ENCODE measurements at places on chromosomes 3 and 15.
A peak's percentile ranks its signal among the peaks of the same experiment; 100 is the strongest.

- peak; percentile 72 for DNase-seq
These were observed at the start of gene PLCH1 for GRCh38 chr3:155744626-155745324. PLCH1 (minus strand) TSS chr3:155745071; CDS start chr3:155704224, 40,847 bp downstream.

GRCh38 chr15:101121511-101122090 lies 130.2 kb downstream of the CHSY1 start:
- peak; percentile 49 for DNase-seq

DNA sequence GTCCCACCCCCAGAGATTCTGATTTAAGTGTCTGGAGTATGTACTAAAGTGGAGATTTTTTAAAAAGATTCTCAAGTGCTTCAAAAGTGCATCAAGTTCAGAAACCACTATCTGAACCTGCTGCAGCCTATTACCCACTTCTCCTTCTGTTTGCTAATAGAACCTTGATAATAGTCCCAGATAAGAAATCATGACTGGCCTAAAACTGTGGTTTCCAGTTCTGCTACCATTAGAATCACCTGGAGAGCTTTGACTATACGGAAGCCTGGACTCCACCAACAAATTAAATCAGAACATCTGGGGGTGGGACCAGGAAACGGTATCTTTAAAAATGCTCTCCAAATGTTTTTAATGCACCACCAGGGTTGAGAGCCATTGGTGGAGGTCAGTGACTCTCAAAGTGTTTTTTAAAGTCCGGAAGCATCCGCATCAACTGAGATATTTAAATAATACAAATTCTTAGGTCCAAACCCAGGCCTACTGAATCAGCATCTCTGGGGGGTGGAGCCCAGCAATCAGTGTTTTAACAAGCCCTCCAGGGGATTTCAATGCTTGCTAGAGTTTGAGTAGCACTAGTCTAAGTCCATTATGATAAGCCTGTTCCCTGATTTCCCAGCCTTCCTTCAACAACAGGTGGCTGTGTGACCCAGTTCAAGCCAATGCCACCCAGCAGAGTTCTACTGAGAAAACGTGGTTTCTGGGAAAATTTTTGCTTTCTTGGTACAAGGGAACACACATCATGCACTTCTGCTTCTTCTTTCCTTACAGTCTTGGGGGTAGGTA lies 45.4 kb upstream of the TIPARP start:
- no peak for DNase-seq

- peak; percentile 33 for DNase-seq
These were observed 1.8 kb upstream of the ZSCAN2 start for GRCh38 chr15:84598993-84599392.

DNA sequence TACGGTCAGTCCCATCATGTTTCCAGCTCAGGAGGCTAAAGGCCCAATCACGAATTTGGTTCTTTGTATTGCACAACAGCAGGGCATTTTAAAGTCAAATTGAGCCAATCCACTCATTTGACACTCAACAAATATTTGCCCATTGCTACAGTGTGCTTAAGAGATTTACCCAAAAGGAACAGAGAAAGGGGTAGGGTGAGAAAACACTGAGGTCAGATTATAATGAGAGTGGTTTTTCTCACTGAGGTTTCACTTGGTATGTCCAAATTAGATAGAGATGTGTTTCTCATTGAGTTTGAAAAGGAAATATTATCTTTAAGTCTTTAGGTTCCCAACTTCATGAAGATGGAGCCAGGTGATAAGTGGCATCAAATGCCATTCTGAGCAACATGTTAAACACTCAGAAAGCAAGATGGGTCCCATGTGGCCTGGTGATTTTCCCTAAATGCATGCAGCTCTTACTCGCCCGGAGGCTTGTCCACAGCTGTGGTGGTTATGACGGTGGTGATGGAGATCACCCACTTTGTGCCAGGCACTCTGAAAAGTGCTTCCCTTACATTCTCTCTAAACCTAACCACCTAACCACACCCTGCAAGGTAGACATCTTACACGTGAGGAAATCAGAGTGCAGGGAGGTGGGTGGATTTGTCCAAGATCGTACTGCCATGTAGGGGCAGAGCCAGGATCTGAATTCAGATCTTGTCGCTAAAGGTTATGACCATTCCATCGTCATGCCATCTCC lies 31.2 kb upstream of the USP3 start:
- DNase-seq, result no peak

- DNase-seq, result no peak
These were observed 24.9 kb downstream of the AP4E1 start for GRCh38 chr15:50933341-50933740.

- no peak for DNase-seq
These were observed 509.0 kb upstream of the NECTIN3 start for GRCh38 chr3:110562621-110563020.

DNA sequence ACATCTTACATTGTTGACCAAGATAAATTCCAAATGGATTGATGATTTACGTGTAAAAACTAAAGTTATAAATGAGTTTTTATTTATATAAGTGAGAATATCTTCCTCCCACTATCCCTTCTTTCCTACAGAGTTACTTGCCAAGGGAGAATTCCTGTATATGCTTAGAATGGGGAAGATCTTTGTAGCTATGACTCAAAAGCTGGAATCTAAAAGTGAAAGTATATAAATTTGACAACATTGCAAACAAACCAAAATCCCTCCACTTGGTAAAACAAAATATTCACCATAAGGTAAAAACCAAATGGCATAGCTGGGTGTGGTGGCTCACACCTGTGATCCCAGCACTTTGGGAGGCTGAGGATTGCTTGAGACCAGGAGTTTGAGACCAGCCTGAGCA lies 52.7 kb upstream of the GCNT3 start:
- no peak for DNase-seq

Measured in hindlimb muscle (tissue), 1 donor.